AG10803 (cell line): ENCODE measurements at places on chromosomes 7 and 10.

- no peak for DNase-seq
Measured at GRCh38 chr7:134108802-134109201, 18.3 kb upstream of the LRGUK start.

DNA sequence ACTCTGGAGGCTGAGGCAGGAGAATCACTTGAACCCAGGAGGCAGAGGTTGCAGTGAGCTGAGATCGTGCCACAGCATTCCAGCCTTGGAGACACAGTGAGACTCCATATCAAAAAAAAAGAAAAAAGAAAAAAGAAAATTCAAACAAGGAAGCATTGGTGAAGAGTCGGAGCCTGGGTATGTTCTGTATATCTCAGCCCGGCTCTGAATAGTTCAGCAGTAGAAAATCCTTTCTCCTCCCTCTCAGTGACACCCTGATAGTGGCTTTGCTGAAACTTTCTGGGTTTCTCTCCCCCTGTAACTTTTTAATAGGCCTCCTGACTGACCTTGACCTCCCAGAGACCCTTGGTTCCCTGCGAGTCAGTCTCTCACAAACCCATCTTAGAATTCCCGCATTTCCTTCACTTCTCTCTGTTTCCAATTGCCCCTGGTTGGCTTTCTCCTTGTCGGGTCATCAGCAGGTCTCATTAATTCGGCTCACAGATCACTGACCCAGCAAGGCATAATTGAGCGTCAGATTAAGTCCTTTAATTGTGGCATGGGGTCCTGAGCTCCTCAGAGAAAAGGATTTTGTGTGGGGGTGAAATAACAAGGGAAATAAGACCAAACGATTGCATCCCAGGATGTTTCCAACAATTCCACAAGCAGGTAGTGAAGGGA is 541.6 kb upstream of the NRP1 start:
- DNase-seq: no peak

- no peak for DNase-seq
Measured at GRCh38 chr7:151018421-151019129, 5.7 kb downstream of the ATG9B start.

DNA sequence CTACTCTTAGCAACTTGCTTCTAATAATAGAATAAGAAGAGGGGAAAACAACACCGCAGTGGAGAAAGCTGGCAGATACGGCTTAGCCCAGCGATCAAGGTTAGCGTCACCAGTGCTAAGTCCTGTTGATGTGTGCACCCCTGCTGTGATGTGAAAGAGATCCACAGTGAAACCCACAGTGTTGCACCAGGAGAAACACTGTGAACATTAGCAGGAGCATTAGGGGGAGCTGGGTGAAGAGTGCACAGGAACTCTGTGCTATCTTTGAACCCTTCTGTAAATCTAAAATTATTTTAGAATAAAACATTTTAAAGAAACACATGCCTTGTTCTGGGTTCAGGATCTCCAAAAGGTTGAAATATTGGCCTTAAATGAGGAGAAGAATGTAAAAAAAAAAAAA is 154.1 kb upstream of the UNC5B start:
- no peak for DNase-seq

- no peak for DNase-seq
Measured at GRCh38 chr10:23317416-23317815, 27.2 kb downstream of the C10orf67 start.

- DNase-seq: no peak
Measured at GRCh38 chr10:23200997-23201652, 9.0 kb downstream of the PTF1A start.

GRCh38 chr10:100479037-100479436 is 16.2 kb downstream of the WNT8B start:
- no peak for DNase-seq

DNA sequence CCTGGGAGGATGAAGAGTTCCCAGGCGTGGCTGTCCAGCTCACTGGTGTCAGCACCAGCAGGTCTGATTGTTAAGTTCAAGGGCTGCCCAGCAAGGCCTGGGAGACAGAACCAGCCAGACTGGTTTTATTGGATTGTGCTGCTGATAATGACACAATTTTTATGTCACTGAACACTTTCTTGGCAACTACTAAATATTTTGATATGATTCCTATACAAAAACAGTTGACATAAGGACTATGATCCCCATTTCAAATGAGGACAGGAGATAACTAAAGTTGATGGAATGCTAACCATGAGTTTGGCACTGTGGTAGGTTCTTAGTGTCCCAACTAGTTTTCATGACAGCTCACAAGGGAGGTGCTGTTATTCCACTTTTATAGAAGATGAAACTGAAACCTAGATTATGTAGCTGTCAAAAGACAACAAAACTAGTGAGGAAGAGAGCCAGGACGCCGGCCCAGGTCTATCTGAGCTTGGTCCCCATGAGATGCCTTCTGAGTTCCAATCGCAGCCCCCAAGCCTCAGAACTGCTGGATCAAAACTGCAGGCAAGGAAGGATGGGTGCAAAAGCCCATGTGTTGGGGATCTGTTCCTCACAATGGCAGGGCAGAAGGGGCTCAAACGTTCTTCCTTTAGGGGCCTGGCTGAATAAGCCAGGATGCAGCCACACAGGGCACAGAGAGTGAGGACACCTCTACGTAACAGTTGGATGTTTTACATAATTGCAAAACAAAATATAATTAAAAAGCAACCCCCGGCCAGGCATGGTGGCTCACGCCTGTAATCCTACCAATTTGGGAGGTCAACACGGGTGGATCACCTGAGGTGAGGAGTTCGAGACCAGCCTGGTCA is 52.8 kb downstream of the COBL start:
- no peak for DNase-seq

GRCh38 chr7:80596933-80597517 is 41.4 kb upstream of the CD36 start:
- DNase-seq: no peak
